ENCODE measurements at places on chromosomes 1 and 21.

DNA sequence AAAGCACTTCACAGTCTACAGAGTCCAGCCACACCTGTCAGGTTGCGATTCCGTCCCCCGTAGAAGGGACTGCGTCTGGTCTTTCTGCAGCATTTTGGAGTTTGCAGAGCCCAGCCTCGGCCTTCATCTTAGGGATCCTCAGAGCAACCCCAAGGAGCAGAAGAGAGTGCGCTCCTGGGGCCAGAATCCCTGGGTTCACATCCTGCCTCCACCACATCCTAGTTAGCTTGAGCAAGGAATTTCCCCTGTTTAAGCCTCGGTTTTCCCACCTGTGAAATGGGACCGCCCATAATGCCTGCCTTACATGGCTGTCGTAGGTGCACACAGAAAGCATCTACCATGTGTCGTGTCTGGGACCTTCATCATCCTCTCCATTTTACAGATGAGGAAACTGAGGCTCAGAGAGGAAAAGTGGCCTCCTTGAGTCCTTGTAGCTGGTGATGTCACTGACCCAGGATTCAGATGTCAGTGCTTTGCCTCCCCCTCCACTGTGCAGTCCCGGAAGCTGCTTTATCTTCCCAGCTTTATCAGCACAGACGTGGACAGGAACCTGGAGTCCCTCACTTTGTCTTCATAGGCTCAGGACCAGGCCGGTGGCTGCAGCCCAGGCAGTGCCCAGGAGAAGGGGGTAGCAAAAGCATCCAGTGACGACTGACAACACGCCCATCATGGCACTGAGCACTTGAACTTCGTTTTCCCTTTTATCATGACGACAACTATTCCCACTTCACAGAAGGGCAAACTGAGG lies 438.5 kb downstream of the MATN1 start:
- no peak for DNase-seq

DNA sequence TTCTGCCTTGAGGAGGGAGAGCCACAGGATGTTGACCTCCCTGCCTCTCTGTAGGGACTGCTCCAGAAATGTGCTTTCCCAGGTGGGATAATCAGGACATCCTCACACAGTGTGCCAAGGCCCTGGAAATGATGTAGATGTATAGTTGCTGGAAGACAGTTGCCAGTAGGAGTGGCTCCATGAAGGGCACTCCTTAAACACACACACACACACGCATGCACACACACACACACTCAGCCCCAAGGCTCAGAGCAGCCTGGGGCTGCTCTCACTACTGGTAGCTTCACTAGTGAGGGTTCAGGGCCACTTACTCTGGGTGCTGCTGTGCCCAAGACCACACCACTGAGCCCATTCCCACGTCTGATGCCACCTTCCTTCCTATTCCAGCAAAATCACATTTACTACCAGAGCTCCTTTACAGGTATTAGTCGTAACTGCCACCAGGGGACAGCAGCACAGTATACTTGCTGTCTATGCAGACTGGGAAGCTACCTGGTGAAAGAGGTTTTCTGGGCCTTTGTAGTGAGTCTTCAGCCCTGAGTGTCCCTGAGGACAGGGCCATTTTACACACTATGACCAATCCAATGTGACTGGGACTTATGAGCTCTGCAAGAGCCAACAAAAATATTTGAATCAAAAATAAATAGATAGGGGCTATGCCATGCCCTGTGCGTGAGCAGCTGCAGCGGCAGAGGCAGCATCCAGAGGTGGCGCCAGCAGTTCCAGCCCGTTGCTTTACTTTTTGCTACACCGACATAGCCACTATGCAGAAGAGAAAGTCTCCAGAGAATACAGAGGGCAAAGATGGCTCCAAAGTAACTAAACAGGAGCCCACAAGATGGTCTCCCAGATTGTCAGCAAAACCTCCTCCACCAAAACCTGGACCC lies 15.0 kb downstream of the CRNN start:
- DNase-seq = no peak

GRCh38 chr1:57340334-57341070 lies 83.4 kb downstream of the DAB1 start:
- DNase-seq = no peak

DNA sequence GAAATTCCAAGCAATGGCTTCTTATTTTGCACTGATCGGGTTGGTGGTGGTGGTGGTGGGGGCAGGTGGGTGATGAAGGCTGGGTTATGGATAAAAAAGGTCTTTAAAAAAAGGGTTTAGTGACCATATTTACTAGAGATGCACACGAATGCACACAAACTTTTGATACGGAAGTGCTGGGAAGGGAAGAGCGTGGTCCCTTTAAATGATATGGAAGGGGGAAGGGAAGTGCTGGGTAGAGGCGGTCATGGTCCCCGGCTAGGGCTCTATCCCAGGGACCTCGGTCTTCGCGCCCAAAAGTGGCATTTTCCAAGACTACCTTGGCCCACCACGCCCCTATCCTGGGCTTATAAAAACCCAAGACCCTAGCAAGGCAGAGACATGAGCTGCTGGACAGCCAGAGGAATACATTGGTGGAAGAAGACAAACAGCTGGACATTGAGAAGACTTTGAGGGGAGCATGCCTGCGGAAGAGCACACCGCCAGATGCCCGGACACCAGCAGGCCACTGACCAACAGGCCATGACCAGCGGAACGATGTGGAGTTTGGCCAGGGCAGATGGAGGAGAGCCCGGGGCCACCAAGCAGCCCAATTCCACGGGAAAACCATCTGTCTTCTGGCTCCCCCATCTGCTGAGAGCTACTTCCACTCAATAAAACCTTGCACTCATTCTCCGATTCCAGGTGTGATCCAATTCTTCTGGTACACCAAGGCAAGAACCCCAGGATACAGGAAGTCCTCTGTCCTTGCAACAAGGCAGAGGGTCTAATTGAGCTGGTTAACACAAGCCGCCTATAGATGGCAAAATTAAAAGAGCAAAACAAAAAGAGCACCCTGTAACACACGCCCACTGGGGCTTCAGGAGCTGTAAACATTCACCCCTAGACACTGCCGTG lies 1720.2 kb downstream of the MRPL39 start:
- DNase-seq = no peak

- DNase-seq = no peak
These were observed 2.8 kb downstream of the SELL start for GRCh38 chr1:169708647-169709046.

- no peak for DNase-seq
These were observed 19.8 kb upstream of the PTAFR start for GRCh38 chr1:28196330-28196729.

- no peak for DNase-seq
These were observed 39.5 kb upstream of the RD3 start for GRCh38 chr1:211531194-211532087.

Measured in activated CD4-positive, CD25-positive, alpha-beta regulatory T cell treated with anti-CD3 and anti-CD28 coated beads, Interleukin-2, amount 50 U/mL, for 16 hours (primary cell).